ENCODE measurements at places on chromosomes 13 and 19. TPM values are rescaled to one million over a fixed set of nuclear protein-coding genes. Genes with fewer than 3 reads are reported as not detected.

The JAK3 gene
- 5.2 TPM for total RNA-seq

The KLK14 gene
- not detected for total RNA-seq

The SLC17A7 gene
- total RNA-seq: 0.16 TPM

The FCGBP gene
- total RNA-seq: under 0.01 TPM

The ZBTB7A gene
- total RNA-seq: 8.4 TPM

The ZIM2 gene
- not detected for total RNA-seq

The LACC1 gene
- total RNA-seq: 11.1 TPM

The FAM98C gene
- total RNA-seq: 4.5 TPM

The SYCN gene
- not detected for total RNA-seq

The CD79A gene
- total RNA-seq: not detected

Data from bladder microvascular endothelial cell (primary cell).